ENCODE measurements at places on chromosomes 4 and X.

DNA sequence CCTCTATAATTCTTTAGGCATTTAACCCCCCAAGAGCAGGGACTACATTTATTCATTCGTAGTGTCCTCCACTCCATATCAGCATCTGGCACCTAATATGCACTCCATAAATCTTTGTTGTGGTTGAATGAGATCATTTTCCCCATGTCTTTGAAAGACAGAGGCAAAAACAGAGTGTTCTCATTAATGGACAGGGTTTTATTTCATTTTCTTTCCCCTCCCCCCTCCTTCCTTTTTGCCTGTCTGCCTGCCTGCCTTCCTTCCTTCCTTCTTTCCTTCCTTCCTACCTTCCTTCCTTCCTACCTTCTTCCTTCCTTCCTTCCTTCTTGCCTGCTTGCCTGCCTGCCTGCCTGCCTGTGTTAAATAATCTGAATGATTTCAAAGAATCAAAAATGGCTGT, 83.2 kb downstream of the SHROOM3 start:
- no peak for DNase-seq

DNA sequence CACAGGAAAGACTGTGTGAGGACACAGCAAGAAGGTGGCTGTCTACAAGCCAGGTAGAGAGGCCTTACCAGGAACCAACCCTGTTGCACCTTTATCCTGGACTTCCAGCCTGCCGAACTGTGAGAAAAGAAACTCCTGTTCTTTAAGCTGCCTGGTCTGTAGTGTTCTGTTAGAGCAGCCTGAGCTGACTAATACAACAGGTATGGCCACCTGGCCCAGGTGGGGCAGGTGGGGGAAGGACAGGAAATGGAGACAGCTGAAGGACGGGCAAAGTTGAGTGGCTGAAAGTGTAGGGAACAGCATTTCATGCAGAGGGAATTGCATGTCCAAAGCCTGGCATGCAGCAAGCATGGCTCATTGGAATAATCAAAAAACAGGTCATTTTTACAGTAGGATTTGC, 35.1 kb downstream of the CYTL1 start:
- no peak for DNase-seq

DNA sequence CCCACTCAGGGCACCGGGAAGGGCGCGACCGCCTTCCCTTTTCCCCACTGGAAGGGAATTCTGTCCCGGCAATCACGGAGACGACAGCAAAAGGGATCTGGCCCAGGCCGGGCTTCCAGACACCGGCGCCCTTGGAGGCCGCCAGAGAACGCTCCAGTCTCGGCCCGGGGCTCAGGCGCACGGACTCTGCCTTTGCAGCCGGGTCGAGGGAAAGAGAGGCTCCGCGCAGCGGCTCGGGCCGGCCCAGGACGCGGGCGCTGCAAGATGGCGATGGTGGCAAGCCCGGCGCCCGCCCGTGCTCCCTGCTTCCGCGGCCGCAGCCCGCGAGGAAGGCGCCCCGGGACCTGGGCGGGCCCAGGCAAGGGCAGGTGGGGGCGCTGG, 1.1 kb downstream of the CTBP1 start:
- no peak for DNase-seq

DNA sequence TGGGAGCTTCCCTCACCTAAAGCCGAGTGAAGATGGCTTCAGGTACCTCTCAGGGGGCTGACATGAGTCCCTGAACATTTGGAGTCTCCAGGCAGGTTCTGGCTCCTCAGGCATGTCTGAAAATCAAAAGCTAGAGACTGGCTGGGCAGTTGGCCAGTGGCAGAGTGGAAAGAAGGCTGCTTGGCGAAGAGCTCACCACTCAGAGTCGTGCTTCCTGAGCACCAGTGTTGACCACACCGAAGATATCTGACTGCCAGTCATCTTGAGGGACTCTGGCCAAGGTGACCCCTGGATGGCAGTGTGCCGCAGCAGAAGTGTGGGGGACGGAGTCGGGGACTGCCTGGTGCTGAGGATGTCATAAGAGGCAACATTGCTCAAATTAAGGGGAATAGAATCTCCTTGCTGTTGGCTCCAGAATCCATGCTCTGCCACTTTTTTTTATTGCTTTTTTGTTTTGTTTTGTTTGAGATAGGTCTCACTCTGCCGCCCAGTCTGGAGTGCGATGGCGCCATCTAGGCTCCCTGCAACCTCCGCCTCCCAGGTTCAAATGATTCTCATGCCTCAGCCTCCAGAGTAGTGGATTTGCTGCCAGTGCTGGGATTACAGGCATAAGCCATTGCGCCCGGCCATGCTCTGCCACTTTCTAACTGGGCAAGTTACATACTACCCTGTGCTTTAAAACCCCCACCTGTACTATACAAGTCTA, 172.5 kb upstream of the GATB start:
- no peak for DNase-seq

DNA sequence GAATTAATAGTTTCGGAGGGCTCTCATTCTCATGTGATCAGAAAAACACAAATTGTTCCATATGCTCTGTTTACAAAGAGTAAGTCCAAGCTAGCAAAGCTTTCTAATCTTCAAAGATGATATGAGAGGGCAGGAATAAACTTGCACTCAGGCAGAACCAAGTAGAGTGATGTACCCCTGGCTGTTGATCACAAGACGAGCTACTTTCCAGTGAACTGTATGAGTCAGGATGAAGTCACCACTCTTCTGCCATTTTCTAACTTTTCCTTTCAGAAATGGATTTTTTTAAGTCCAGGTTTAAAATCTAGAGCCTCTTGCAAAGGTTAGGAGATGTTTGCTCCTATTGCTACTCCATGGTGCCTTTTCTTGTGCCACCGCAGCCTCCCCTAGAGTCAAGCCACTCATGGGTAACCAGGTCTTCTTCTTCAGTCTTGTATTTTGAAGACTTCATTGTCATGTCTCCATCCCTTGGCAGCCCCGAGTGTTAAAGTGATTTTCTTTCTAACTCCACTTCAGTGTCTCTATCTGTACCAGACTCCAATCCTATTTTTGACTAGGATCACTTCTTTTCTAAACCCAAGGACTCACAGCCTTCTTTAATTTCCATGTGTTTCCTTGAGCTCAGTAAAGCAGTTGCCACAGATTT, 171.9 kb upstream of the GALNT7 start:
- DNase-seq, result no peak

GRCh38 chrX:129653971-129654651, 645 bp downstream of the APLN start:
- no peak for DNase-seq

GRCh38 chrX:21735768-21736127, 22.2 kb downstream of the SMPX start:
- DNase-seq, result no peak
